SJCRH30 (cell line): ENCODE measurements at places on chromosomes 6 and 20. TPM values are rescaled to one million over a fixed set of nuclear protein-coding genes. Genes with fewer than 3 reads are reported as not detected.

DNA sequence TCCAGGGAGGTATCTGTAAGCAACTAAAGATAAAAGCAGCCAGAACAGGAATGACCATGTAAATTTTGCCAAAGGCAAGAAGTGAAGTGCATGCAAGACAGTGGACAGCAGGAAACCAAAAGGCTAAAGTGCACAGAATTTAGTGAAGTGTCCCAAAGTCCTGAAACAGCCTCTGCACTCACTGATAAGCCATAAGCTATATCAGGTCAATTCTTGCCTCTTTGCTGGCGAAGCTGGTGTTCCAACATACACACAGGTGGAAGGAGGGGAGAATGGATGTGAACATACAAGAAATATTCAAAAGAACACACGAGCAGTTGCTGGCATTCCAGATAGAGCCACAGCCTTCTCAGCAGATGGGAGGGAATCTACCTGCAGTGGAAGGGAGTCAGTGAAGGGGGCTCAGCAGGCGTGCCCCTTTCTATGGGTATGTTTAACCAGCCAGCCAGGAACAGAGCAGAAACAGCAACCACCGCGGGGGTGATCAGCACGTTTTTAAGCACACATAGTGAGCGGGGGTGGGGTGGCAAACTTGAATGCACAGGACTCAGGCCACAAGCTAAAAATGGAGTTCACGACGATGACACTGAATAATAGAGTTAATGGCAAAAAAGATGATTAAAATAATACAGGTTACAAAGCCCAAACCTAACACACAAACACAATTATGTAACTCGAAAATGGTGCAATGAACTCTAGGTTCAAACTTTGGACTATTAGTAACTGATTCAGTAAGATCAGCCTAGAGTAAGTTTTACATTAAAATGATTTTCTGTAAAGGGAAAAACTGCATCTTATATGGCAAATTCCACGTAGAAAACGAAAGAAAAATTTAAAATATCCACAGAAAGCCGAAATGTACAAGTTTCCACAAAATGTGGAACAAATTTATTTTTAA lies 1.2 kb downstream of the ECI2 start:
- peak overlapping the region; percentile 90 for H3K4me3 ChIP-seq
- peak overlapping the region; percentile 80 for H3K27ac ChIP-seq
- H3K36me3 ChIP-seq: peaks cover 15% of the 10 kb centered on the region
- peak; percentile 34 for DNase-seq

FAM162B gene
- total RNA-seq: not detected in 2 replicates

GGTLC1 gene
- total RNA-seq: not detected in 2 replicates

GRCh38 chr20:33351696-33352095 lies 49.6 kb downstream of the CDK5RAP1 start:
- H3K4me1 ChIP-seq: no peaks in the 10 kb centered on the region
- no peaks in the 10 kb centered on the region for H3K27me3 ChIP-seq
- no peak for DNase-seq

DNA sequence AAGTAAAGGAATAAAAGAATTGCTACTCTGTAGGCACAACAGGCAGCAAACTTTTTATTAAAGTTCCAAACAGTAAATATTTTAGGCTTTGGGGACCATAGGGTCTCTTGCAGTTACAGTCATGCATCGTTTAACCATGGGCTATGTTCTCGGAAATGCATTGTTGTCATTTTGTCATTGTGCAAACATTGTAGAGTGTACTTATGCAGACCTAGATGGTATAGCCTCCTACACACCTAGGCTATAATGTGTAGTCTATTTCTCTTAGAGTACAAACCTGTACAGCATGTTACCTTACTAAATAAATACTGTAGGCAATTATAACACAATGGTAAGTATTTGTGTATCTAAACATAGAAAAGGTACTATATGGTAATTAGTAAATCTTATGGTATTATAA lies 54.7 kb downstream of the CDS2 start:
- peaks cover 9% of the 10 kb centered on the region; the same call in 1 of the 2 replicates for H3K36me3 ChIP-seq
- no peak for DNase-seq
- no peak overlapping the region for H3K27ac ChIP-seq
- no peaks in the 10 kb centered on the region for H3K4me1 ChIP-seq
- no peak overlapping the region for H3K4me3 ChIP-seq

- no peak overlapping the region for H3K27ac ChIP-seq
- H3K4me3 ChIP-seq: no peak overlapping the region
- peak; percentile 20 for DNase-seq
These were observed 40.9 kb upstream of the PKIB start for GRCh38 chr6:122569230-122569771.
